ENCODE measurements at places on chromosomes 11 and 22.
A peak's percentile ranks its signal among the peaks of the same experiment; 100 is the strongest.

DNA sequence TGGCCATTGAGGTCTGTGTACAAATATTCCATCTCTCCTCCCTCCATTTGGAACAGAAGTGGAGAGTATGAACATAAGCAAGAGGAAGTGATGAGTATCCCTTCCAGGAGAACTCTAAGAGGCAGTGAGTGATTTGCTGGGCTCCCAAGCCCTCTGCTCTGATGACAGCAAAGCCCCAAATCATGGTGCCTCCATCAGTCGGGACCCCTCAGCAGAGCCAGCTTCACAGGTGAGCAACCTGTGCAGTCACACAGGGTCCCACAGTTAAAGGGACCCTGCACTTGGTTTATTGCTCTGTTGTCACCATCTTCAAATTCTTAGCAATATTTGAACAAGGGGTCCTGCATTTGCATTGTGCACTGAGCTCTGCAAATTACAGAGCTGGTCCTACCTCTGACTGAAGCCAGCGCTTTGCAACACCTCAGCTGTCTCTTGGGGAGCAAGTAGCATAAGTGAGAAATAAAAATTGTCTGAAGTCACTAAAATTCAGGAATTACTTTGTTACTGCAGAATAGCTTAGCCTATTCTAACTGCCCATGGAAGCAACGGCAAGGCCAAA lies 466.4 kb downstream of the MN1 start:
- DNase-seq = no peak

GRCh38 chr11:19345519-19345847 lies 104.7 kb upstream of the E2F8 start:
- DNase-seq = peak; percentile 62

GRCh38 chr11:125886997-125887372 lies 483 bp upstream of the HYLS1 start:
- no peak for DNase-seq

GRCh38 chr11:3161720-3162409 lies 3.2 kb downstream of the OSBPL5 start:
- DNase-seq = no peak

GRCh38 chr11:13347901-13348300 lies 70.3 kb downstream of the BMAL1 start:
- no peak for DNase-seq

GRCh38 chr22:43821606-43822425 lies 9.7 kb upstream of the EFCAB6 start:
- DNase-seq = no peak

- DNase-seq = no peak
Measured at GRCh38 chr22:24006914-24007214, 1.6 kb upstream of the GSTT4 start.

GRCh38 chr22:37021710-37022482 lies 2.4 kb downstream of the MPST start:
- peak; percentile 11 for DNase-seq

DNA sequence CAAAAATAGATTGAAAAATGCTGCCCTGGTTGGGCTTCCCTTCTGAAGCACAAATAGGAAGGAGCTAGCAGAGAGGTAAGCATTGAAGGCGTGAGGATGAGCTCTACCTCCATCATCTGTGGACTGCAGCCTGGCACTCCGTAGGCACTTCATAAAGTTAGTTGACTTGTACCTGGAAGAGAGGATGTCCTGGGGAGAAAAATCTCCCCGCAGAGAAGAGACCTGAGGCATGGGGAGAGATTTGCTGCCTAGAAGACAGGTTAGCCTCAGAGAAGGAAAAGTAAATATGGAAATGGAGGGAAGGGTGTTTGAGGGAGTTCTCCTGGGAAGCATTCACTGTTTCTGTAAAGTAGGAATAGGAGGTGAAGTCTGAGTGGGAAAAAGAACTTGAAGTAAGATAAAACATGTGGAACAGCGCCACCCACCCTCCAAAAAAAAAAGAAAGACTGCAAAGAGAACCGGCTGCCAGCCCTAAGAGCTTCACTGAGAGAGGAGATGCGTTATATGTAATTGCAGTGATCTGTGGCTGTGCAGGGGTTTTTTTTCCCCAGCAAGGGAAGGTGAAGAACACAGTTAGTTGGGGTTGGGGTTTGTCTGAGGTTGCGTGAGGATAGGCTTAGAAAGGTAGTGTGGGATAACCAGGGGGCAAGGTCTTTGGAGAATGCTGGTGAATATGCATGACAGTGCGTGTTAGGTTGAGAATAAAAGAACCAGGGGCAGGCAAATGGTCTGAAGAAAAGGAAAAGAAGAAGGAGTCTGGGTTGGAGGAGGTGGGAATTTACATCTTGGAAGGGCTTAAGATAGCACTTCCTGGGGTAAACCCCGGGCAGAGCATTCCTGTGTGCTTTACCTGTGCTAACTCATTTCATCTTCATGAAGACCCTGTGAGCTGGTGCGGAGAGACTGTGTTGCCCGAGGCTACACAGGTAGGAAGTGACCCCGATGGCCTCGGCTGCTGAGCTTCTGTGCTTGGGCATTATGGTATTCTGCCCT lies 16.0 kb downstream of the TNRC6B start:
- no peak for DNase-seq

DNA sequence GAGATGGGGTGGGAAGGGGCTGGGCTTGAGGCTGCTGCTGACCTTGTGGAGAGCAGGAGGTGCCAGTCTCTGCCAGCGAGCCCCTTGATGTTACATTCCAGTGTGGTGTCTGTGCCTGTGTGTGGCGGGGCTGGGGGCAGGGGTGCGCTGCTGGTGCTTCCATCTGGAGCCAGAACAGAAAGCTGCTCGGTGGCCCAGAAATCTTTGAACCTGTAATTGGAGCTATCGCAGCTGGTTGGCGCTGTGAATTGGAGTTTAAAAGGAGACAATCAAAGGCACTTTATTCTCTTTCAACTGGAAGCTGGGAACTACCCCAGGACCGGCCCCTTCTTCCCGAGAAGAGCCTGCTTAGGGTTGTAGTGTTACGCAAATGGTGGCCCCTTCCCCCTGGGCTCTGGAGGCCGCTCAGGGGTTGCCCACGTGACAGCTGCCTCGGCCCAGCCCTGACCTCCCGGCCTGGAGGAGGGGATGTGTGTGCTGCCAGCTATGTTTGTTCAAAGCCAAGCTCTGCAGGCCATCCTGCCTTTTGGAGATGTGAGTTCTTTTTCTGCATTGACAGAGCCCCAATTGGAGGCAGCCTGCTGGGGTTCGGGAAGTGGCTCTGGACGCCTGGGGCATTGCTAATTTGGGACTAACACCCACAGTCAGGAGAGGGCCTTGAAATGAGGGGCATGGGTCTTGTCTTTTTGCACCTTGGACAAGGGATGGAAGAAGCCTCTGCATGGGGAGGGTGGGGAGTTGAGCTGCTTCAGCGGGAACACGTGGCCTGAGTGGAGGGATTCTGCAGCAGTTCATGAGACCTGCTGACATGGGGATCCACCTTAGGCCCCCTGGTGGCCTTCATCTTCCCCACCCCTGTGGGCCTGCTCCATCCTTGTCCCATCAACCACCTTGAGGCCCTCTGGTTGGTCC lies 14.0 kb upstream of the ARSA start:
- DNase-seq = no peak

DNA sequence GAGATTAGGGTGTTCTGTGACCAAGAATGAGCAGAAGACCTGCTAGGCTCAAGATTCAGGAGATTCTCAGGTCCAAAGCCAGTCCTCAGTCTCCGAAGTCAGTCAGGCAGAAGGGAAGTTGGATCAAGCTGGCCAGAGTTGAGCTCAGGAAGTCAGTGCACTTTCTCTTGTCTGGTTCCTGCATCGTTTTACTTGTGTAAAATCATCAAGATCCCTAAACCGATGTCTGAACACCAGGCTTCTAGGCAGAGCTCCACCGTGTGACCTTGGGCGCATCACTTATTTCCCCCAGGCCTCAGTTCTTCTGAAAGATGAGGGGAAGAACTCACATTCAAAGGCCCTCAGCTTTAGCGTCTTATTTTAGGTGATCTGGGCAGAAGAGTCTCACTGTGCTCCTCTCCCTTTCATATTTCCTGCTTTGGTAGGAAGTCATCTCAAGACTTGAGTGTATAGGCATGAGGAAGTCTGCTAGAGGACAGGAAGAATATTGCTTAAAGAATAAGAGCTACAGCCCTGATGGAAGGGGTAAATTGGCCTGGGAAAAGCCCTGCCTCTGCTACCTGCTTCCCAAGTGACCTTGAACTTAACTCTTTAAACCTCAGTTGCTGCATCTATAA lies 20.2 kb downstream of the NF2 start:
- no peak for DNase-seq

- no peak for DNase-seq
Measured at GRCh38 chr11:61744609-61745156, 7.8 kb upstream of the MYRF start.

DNA sequence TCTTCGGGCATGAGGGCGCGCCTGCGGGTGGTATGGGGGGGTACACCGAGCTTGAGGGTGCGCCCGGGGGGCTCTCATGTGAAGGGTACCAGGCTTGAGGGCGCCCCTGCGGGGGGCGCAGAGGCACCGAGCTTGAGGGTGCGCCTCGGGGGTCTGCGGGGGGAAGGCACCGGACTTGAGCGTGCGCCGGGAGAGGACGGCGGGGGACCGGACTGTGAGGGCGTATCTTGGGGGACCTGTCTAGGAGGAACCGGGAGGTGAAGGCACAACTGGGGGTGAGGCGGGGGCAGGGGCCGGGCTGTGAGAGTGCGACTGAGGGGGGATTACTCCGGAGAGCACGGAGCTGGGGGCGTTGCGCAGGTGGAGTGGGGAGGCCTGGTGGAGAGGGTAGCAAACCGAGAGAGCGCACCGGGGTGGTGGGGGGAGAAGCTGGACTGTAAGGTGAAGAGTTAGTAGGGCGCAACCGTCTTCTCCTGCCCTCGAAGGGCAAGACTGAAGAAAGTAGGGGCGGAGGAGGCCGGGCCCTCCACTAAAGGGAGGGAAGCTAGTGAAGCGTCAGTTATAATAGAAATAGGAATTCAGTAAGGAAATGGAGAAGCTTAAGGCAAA lies 1.1 kb upstream of the DDX6 start:
- no peak for DNase-seq

- no peak for DNase-seq
Measured at GRCh38 chr11:36450110-36450572, 59.9 kb downstream of the TRAF6 start.

DNA sequence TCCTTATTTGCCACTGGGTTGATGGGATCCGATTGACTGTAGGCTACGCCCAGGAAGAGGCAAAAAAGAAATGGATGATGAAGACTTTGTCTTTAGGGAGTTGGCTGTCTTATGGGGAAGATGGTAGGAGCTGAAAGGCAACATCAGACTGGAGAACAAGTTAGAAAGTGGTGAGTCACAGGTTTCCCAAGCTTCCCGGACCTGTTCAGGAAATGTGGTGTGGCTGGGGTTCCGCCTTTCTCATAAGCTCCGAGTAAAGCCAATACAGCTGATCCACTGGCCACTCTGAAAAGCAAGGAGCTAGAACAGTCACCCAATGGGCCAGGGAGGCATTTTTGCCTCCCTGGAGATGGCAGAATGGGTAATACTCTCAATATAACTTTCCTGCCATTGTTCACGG lies 194.5 kb downstream of the SNX19 start:
- DNase-seq = no peak

- peak; percentile 18 for DNase-seq
Measured at GRCh38 chr22:41687901-41688364, 734 bp downstream of the SNU13 start.

- DNase-seq = no peak
Measured at GRCh38 chr11:94007426-94007825, 13.7 kb upstream of the HEPHL1 start.

- no peak for DNase-seq
Measured at GRCh38 chr11:41392596-41392995, 66.9 kb downstream of the LRRC4C start.

GRCh38 chr22:39819429-39819828 lies 74.1 kb downstream of the ENTHD1 start:
- DNase-seq = no peak

GRCh38 chr11:87456499-87456898 lies 418.8 kb downstream of the TMEM135 start:
- no peak for DNase-seq

DNA sequence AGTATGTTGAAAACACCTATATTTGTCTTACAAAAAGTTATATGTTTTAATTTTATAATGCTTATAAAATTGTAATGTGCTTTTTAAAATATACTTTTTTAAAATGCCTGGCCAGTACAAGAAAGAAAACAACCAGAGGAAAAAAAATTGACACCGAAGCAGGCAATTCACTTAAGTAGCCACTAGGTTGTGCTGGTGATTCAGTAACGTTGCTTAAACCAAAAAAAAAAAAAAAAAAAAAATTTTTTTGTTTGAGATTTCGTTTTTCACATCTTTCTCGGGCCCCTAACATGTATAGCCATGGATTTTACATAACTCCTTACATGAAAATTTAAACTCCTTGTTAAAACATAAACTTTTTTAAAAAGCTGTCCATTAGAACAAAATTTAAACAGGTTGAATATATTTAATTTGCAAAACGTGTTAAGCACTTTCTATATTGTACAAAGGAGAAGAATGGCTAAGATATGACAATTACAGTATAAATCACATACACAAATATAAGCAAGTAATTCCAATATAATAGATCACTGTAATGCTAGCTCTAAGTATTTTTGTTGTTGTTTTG lies 9.2 kb downstream of the OR8B4 start:
- DNase-seq = peak; percentile 75

- peak; percentile 33 for DNase-seq
Measured at GRCh38 chr11:75554258-75555022, 7.6 kb upstream of the SERPINH1 start.

GRCh38 chr11:103525069-103525468 lies 415.8 kb downstream of the DYNC2H1 start:
- DNase-seq = no peak

DNA sequence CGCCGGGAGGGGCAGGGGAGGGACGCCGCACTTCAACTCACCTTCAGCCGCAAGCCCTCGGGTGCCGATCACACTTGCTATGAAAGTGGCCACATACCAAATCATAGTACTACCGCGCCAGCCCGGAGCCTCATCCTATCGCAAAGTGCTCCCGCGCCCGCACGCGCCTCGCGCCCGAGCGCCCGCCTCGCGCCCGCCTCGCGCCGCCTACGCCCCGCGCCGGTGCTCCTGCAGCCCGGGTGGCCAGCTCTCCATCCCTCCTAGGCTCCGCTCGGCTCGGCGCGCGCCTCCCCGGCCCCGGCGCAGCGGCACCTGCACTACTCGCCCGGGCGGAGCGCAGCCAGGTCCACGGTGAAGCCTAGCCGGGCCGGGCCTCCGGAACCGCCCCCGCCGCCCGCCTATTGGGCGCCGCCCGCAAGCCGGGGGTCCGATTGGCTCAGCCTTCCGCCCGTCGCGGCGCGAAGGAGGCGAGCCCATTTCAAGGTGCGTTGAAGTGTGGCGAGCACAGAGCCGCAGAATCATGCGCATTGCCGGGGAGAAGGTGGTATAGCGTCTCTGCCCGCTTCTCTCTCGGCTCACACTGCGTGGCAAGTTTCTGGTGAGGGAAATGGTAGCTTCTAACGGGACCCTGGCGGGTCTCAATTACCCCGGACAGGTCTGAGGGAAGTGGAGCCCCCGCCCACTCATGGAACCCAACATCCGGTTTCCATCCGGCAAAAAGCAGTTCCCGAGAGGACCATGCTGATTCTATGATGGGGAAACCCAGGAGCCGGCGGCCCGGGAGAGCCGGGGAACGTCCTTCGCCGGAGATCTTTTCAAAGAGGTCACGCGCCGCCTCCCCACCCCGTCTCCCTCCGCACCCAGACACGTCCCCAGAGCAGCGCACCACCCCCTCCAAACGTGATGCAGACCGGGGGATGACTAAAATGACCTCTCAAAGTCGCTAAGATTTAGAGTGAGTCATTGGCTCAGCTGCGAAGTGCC lies at the start of gene IGSF9B:
Gene IGSF9B (minus strand): TSS at position 319 of the 984 bp plus-strand sequence. CDS start 214 bp downstream, at position 105.
- peak; percentile 97 for DNase-seq

All from NCI-H1105 treated with DMSO at 0.1 percent for 48 hours (cell line).